Smooth muscle cell of the brain vasculature (primary cell): ENCODE measurements at places on chromosomes 1 and 21.

- DNase-seq = no peak
These were observed 124.1 kb upstream of the PAPPA2 start for GRCh38 chr1:176338877-176339276.

DNA sequence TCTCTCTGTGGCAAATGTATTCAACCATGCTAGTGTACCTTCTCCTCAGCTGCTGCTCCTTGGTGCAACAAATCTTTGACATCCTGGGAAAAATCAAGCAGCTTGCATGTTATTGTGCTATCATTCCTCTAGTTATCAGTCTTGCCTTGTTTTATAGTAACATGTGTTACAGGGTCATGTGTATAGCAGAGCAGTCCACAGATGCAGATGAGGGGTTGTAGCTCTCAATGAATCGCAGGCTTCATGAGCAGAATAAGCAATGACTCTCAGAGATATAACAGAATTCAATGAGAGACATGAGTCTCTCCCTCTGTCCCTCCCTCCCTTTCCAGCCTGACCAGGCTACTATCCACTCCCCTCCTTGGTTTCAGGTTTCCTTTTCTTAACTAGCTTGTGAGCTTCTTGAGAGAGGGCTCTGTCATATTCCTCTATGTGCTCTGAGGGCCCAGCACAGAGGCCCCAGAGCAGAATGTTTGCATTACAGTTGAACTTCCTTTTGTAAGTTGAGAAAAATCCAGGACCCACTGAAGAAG lies 15.1 kb upstream of the JUN start:
- DNase-seq = no peak

- no peak for DNase-seq
These were observed 21.2 kb upstream of the TTLL7 start for GRCh38 chr1:84020151-84020550.

DNA sequence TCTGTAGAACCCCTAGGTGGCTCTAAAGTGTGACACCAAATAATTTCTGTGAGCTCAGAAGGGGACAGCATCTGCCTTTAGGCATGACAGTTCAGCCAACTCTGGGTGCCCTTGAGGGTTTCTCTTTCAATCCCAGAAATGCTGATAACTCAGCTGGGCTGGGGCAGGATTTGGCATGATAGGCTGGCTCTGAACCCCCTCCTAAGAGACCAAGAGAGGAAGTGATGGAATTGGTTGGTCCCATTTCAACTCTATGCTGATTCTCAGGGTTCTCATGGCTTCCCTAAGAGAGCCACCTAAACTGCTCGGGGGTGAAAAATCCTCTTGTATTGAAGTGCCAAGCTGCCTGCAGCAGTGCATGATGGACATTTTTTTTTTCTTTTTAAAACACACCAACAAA lies 28.5 kb upstream of the TMEM39B start:
- DNase-seq = no peak

DNA sequence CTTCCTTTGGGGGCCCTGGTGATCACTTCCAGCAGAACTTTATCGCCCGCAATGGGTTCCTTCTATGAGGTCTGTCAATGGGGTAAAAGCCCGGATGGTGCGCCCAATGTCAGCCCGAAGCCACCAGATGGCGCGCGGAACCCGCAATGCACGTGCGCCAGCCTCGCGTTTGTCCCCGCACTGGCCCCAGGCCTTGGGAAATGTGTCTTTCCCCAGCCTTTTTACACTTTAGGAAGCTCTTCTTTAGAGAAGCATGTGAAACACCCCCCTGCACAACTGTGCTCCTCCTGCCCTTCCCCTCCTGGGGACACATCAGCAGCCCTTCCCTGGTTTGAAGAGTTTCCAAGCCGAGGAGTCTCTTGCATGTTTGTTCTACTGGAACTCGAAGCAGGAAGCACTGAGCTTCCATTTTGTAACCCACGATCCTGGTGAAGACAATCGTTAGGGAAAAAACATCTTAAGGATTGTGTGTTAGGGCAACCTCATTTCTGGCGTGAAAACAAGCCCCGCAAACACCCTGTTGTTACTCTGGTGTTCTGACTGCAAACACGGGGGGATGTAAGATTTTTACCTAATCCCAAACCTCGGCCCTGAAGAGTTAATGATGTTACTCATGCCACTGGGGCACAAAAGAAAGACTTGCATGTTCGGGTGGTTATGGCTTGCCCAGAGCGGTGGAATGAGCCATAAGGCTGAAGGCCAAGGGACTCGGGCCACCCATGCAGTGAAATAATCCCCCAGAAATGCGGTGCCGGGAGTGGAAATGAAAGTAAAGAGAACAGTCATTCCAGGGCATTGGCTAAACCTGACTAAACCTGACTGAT lies 20.4 kb upstream of the TARBP1 start:
- peak; percentile 75 for DNase-seq

DNA sequence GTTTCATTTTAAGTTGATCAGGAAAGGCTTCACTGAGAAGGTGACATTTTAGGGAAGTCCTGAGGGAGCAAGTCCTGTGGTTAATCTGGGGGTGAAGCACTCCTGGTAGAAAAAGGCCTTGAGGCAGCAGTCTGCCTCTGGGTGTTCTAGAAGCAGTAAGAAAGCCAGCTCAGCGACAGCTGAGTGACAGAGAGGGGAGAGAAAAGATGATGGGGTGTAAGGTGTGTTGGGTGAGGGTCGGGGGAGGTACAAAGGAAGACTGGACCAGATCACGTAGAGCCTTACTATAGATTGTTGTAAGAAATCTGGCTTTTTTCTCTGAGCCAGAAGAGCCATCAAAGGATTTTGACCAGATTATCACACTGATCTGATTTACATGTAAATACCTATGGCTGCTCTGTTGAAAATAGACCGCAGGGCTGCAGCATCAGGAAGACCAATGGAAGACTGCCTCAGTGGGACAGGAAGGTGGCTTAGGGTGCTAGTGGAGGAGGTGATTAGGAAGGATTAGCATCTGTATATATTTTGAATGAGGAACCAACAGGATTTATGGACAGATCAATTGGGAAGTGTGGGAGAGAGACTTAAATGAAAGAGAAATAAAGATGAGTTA lies 131.2 kb downstream of the CDC7 start:
- DNase-seq = no peak
